ENCODE measurements at places on chromosomes 13 and 19. TPM values are rescaled to one million over a fixed set of nuclear protein-coding genes. Genes with fewer than 3 reads are reported as not detected.

DNA sequence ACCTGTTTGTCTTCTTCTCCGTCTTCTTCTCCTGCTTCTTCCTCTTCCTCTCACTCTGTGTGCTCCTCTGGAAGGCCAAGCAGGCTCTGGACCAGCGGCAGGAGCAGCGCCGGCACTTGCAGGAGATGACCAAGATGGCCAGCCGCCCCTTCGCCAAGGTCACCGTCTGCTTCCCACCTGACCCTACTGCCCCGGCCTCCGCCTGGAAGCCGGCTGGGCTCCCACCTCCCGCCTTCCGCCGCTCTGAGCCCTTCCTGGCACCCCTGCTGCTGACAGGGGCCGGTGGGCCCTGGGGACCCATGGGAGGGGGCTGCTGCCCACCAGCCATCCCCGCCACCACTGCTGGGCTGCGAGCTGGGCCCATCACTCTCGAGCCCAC is 13.9 kb downstream of the CNFN start:
- H3K36me3 ChIP-seq, result no peaks in the 10 kb centered on the region
- H3K27ac ChIP-seq, result no peak overlapping the region
- no peak for DNase-seq
- no peak overlapping the region for H3K4me3 ChIP-seq
- H3K27me3 ChIP-seq, result peaks cover 2% of the 10 kb centered on the region

- no peaks in the 10 kb centered on the region for H3K27me3 ChIP-seq
- H3K4me3 ChIP-seq, result no peak overlapping the region
- H3K4me1 ChIP-seq, result peaks cover 8% of the 10 kb centered on the region
- no peak for DNase-seq
- H3K27ac ChIP-seq, result no peak overlapping the region
Measured at GRCh38 chr19:44258835-44259413, 762 bp upstream of the ZNF233 start.

- no peak overlapping the region for H3K27ac ChIP-seq
- peaks cover 7% of the 10 kb centered on the region for H3K4me1 ChIP-seq
- no peaks in the 10 kb centered on the region for H3K27me3 ChIP-seq
- H3K4me3 ChIP-seq, result no peak overlapping the region
- peaks cover 2% of the 10 kb centered on the region for H3K36me3 ChIP-seq
Measured at GRCh38 chr13:75647126-75647784, 11.1 kb downstream of the LMO7 start.

GRCh38 chr19:15081911-15082310 is at the start of gene OR1I1:
Gene OR1I1 (plus strand): TSS chr19:15082211. CDS start chr19:15087066, 4,855 bp downstream.
- H3K36me3 ChIP-seq, result no peaks in the 10 kb centered on the region
- no peak within 1 kb of the TSS for H3K4me3 ChIP-seq
- peaks cover 15% of the 10 kb centered on the region for H3K27me3 ChIP-seq
- DNase-seq, result no peak
- H3K4me1 ChIP-seq, result no peaks in the 10 kb centered on the region

Gene CEACAM19
- 0.56 TPM for total RNA-seq

Gene RNF17
- 0.47 TPM for total RNA-seq

Gene SLC10A2
- total RNA-seq, result not detected

Gene TMEM145
- total RNA-seq, result 0.69 TPM

DNA sequence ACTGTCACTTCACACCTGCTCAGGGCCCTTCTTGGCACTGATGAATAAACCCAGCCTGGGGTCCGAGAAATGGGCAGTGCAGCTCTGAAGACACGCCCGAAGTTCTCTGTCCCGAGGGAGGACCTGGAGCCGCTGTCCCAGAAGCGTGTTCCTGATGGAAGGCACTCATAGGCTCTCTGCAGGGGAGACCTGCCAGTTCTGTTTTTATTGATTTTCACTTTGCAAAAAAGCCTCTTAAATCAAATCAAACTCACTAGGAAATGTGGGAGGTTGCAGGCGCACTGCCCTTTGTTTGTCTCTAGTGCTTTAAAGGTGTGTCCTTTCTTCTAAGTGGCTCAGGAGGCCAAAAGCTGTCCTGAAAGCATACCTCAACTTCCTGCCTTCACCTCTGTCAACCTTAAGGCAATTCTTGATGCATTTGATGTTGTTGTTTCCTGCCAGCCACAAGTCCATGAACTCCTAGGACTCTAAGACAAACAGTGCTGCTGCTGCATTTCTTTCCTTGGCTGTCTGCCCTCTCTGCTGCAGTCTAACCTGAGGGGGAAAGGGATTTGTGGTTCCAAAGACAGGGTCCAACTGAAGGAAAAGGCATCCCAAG is 663.2 kb downstream of the UQCRFS1 start:
- no peaks in the 10 kb centered on the region for H3K27me3 ChIP-seq
- no peaks in the 10 kb centered on the region for H3K36me3 ChIP-seq
- peaks cover 6% of the 10 kb centered on the region for H3K4me1 ChIP-seq
- no peak overlapping the region for H3K4me3 ChIP-seq
- H3K27ac ChIP-seq, result no peak overlapping the region
- DNase-seq, result no peak

DNA sequence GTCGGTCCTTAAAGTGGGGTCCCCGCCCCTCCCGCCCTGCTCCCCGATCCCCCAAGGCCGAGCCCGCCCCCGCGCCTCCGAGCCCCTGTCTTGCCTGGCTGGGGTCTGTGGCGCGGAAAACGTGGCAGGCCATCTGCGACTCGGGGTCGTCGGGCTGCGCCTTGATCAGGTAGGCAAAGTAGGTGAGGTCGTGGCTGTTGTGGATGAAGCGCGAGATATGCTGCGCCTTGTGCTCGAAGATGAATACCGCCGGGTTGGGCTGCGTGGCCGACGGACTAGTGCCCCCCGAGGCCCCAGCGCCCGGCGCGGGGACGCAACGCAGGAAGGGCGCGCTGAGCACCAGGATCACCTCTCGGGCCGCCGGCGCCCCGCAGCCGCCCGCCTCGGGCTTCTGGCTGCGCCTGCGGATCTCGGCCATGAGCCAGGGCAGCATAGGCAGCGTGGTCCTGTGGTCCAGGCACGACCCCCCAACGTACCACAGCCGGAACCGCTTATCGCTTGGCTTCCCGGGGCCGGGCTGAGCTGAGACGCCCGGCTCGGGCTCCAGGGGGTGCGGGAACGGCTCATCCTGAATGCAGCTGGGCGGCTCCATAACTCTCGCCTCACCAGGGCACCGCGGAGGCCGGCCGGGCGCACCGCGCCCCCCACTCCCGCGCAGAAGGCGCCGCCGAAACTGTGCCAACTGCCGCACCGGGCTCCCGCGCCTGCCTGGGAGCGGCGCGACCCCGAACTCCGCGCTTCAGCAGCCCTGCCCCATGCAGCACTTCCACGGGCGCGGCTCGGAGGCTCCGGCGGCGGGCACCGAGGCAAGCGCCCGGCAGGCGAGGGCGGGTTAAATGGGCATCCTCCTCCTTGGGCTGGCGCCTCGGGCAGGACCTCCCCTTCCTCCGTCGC is 546 bp downstream of the TBC1D4 start:
- peak overlapping the region; percentile 33 for H3K27ac ChIP-seq
- H3K4me3 ChIP-seq, result peak overlapping the region; percentile 85
- peak; percentile 40 for DNase-seq
- peaks cover 20% of the 10 kb centered on the region for H3K4me1 ChIP-seq

DNA sequence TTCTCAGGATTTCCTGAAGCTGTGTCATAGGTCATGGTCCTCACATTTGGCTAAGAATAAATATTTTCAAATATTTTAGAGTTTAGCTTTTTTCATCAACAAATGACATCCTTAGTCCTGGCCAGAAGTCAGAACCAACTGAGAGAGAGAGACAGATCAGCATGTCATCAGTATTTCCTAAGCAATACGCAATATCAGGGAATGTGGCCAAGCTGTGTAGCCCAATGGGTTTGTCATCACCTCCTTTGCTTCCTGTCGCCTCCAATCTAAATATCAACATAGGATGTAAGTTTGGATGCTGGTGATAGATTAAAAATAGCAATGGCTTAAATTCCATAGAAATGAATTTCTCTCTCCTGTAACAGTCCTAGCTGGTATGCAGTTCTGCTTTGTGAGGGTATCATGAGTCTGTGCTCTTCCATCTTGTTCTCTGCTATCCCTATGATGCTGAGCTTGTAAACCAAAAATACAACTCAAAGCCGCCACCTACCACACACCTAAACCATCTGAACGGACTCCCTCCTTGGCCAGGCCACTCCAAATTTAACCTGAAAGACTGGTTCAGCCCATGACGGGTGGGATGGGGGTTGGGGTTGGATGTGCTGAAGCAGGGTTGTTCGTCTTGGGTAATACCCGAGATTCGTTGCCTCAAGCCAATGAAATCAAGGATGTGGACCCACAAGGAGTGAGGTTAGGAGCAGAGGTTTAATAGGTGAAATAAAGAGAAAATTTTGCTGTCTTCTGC is 10.0 kb upstream of the IGSF23 start:
- H3K4me3 ChIP-seq, result no peak overlapping the region
- no peaks in the 10 kb centered on the region for H3K36me3 ChIP-seq
- no peak overlapping the region for H3K27ac ChIP-seq
- peaks cover 11% of the 10 kb centered on the region for H3K4me1 ChIP-seq
- no peak for DNase-seq
- peaks cover 7% of the 10 kb centered on the region for H3K27me3 ChIP-seq

Gene ZNF223
- 0.82 TPM for total RNA-seq

DNA sequence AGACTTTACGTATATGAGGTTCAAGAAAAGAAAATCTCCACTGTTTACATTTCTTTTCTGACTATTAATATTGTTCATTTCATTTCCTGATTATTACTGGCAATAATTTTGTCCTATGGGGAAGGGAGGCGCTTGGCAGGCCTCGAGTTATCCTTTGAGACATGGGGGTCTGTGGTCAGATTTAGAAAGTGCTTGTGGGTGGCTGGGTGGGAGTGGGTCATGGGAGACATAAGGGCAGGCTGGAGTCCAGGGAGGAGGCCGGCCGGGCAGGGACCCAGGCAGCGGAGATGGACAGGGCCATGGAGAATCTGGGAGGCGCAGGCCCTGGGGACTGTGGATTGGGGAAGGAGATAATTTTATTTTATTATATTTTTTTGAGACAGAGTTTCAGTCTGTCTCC is 40.1 kb downstream of the LTBP4 start:
- H3K27ac ChIP-seq, result no peak overlapping the region
- no peak overlapping the region for H3K4me3 ChIP-seq
- no peaks in the 10 kb centered on the region for H3K36me3 ChIP-seq
- DNase-seq, result no peak

Gene ZNF568
- 8.4 TPM for total RNA-seq

Gene ATP8A2
- 0.39 TPM for total RNA-seq

All from activated CD4-positive, alpha-beta T cell treated with anti-CD3 and anti-CD28 coated beads for 36 hours (primary cell).